Memory B cell (primary cell): ENCODE measurements at places on chromosomes 5 and 9.

DNA sequence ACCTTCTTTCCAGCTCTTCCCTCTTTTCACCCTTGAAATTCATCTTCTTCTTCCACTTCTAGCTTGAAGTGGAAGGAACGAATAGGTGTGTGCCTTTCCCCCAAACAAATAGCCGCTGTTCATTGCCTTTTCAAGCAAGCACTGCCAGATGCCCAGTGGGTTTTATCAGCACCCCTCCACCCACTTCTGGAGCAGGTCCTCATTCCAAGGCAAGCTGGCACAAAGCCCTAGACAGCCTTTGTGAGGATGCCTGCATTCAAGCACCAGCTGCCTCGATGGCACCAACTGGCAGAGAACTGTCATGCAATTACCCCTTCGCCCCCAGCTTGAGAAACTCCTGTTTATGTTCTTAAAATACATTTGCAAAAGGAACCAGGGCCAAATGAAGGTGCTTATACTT lies 36.5 kb downstream of the SERINC5 start:
- no peak for DNase-seq

DNA sequence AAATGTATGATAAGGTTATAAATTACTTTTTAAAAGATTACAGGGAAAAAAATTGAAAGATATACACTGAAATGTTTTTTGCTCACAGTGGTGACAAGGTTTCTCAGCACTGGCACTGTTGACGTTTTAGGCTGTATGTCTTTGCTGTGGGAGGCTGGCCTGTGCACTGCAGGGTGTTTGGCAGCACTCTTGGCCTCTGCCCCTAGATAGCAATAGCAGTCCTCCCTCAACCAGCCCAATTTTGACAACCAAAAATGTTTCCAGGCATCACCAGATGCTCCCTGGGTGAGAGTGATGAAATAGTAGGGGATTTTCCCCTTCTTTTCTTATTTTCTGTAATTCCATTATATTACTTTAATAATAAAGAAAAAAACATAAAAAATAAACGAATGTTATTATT lies 3.3 kb downstream of the CD274 start:
- no peak for DNase-seq

GRCh38 chr5:68369457-68370125 lies 154.0 kb downstream of the PIK3R1 start:
- no peak for DNase-seq

DNA sequence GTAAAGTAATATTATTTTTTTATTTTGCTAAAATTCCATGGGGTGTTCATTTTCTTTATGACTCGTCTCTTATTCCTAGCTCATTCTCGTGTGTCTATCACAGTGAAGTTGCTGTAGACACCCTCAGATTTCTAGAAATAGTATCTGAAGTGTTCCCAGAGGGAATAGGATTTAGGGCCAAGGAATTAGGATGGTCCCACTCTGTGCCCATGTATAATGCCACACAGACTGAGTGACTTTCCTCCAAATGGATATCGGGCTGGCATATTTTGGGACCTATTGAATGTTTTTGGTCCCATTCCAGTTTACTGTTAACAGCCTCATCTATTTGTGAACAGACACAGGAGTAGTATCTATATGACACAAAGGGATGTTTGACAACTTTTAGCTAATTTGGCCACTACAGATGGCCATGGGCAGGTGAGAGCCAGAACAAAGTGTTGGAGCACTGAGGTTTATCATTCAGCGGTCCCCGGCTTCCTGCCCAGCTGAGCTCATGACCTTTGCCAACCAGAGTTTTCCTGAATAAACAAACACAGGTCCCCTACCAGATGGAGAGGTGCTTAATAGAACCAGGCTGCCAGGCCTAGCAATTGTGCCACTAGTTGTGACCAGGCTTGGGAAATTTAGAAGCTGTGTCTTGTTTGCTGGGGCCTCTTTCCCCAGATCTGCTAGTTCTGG lies 46.9 kb downstream of the MAP1B start:
- DNase-seq, result no peak

DNA sequence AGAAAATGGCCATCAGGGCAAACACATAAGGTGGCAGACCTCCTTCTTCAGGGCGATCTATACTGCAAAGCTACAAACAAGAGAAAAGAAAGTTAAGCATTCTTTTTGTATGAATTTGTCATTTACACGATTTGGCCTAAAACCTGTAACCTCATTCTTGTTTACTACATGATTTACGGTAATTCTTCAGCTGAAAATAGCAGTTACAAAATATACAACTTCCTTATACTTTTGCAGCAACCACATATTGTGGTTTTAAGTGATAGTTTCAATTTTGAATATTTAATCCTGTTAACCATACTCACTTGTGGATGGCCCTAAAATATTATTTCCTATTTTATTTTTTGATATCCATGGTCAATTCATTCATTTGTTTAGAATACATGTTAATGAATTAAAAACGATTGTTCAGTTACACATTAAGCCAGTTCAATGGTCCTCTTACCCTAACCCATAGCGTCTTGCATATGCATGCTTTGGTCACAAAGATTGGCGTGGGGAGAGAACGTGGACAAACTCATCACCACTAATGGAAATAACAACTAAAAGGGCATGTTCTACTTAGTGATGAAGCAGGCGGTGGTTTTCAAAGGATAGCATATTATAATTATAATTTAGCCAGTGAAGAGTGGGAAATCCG lies 16.6 kb downstream of the TUT7 start:
- no peak for DNase-seq

DNA sequence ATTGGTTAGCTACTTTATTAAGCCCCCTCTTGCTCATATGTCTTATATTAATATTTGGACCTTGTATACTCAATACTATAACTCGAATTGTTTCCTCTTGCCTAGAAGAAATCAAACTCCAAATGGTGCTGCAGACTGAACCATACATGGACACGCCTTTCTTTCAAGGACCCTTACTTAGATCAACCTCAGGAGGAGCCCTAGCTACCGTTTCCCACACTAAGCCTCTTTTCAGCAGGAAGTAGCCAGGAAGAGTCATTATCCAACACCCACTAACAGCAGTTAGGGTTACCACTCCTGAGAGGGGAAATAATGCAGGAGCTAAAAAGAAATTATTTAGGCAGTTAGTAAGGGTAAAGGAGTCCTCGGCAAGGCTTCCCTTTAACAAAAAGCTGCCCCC lies 243.8 kb upstream of the PUM3 start:
- DNase-seq, result no peak

- DNase-seq, result no peak
Measured at GRCh38 chr9:106962615-106963363, 99.8 kb downstream of the ZNF462 start.
